Thymus (tissue), 14 donors: ENCODE measurements at places on chromosomes 2 and 18.

GRCh38 chr18:9172506-9173127, 36.0 kb downstream of the ANKRD12 start:
- no peak for DNase-seq

DNA sequence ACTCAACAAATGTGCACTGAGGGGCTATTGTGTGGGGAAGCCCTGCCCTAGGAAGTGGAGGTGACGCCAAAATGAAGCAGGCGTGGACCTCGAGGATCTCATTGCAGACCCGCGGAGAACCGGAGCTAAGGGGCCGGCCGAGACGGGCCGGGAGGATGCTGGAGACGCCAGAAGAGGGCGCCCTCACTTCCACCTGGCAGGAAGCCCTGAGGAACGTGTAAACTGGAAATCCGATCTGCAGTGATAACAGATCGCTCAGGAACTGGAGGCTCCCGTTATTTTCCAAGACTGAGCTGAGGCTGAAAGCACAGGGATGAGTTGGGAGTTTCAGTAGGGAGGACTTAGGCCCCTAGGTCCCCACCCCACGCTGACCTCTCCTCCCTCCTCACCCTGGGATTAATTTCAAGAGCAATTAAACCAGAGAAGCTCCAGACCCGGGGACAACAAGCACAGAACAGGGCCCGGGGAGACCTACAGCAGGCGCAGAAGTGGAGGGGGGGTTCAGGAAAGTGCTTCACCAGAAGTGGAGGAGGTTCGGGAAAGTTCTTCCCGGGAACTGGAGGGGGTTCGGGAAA, 7.7 kb upstream of the COL6A3 start:
- no peak for DNase-seq

DNA sequence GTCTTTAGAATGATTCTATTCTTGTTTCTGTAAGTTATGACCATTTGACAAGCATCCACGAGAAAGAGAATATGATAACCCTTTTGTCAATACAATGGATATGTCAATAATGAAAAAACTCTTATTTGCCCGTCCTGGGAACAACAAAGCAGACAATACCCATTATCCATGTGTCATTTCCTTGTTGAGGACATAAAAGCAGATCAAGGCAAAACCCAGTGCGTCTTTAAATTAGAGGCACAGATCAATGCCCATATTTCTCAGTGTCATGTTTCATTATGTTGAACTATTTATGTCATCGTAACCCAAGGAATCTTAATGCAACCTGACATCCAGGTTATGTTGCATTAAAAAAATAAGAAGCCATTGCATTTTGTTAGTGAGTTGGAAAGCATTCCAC, 365.0 kb upstream of the CELF4 start:
- DNase-seq: no peak

- DNase-seq: no peak
Observed at GRCh38 chr2:227782804-227783203, 30.8 kb upstream of the CCL20 start.

DNA sequence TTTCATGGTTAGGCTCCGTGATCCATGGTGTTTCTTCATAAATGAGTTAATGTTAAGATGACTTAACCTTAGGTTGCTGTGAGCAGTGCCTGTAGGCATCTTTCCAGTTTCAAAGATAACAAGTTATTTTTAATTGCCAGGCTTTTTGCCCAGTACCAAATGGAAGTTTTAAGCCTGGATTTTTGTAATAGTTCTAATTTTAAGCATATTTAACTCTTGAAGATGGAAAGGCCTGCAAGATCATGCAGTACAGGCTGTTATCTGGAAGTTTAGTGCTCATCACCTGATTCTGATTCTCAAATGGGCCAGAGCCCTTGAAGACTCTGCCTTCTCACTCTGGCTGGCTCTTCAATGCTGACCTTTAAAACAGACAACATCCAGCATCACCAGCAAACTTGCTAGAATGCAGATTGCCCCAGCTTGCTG, 141.3 kb downstream of the NCK2 start:
- DNase-seq: no peak

DNA sequence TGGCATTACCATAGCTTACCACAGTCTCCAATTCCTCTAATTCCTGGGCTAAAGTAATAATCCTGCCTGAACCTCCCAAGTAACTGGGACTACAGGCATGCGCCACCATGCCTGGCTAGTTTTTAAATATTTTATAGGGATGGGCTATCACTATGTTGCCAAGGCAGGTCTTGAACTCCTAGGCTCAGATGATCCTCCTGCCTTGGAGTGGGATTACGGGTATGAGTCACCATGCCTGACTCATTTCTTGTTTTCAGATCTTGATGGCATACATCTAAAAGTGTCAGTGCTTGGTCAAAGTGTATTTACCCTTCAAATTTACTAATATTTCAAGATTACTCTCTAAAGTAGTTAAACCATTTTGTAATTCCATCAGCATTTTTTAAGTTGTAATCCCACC, 9.4 kb upstream of the SOCS6 start:
- DNase-seq: no peak

GRCh38 chr2:191521608-191522208, 156.2 kb upstream of the NABP1 start:
- DNase-seq: peak; percentile 20

DNA sequence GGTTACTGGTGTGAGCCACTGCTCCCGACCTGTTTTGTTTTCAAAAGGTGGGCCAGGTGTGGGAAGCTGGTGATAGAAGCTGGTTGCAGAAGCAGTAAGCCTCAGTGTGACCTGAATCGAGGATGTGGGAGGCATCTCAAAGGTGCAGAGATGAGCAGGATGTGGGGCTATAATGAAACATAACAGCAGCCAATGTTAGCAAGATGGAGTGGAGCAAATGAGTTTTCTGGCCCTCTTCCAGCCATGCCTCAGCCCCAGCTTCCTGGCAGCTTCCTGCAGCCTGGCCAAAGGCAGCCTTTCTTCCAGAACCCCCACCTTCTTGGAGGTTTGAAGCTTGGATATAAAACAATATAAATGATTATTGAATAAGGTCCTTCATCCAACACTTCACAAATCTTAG, 184.8 kb downstream of the NCK2 start:
- peak; percentile 67 for DNase-seq
